ENCODE measurements at places on chromosomes 16 and 17.

GRCh38 chr17:80328634-80329380 is 68.2 kb downstream of the RNF213 start:
- DNase-seq = no peak

DNA sequence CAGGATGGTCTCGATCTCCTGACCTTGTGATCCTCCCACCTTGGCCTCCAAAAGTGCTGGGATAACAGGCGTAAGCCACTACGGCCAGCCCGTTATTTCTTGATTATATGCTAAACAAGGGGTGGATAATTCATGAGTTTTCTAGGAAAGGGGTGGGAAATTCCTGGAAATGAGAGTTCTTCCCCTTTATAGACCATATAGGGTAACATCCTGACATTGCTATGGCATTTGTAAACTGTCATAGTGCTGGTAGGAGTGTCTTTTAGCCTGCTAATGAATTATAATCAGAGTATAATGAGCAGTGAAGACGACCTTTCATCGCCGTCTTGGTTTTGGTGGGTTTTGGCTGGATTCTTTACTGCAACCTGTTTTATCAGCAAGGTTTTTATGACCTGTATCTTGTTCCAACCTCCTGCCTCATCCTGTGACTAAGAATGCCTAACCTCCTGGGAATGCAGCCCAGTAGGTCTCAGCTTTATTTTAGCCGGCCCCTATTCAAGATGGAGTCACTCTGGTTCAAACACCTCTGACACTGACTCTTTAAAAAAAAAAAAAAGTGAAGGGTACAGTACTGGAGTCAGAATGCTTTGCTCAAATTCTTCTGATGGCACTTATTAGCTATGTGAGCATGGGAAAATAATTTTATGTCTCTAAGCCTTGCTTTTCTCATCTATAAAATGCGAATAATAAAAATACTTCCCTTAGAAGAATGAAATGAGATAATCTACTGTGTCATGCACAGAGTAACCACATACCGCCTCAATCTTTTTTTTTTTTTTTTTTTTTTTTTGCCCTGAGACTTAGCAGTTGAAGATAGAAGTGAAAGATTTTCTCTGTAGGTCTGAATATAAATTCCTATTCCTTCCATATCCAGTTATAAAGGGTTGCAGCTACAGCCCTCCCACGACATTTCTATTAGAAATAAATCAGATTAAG is 5.1 kb upstream of the CALCOCO2 start:
- DNase-seq = no peak

DNA sequence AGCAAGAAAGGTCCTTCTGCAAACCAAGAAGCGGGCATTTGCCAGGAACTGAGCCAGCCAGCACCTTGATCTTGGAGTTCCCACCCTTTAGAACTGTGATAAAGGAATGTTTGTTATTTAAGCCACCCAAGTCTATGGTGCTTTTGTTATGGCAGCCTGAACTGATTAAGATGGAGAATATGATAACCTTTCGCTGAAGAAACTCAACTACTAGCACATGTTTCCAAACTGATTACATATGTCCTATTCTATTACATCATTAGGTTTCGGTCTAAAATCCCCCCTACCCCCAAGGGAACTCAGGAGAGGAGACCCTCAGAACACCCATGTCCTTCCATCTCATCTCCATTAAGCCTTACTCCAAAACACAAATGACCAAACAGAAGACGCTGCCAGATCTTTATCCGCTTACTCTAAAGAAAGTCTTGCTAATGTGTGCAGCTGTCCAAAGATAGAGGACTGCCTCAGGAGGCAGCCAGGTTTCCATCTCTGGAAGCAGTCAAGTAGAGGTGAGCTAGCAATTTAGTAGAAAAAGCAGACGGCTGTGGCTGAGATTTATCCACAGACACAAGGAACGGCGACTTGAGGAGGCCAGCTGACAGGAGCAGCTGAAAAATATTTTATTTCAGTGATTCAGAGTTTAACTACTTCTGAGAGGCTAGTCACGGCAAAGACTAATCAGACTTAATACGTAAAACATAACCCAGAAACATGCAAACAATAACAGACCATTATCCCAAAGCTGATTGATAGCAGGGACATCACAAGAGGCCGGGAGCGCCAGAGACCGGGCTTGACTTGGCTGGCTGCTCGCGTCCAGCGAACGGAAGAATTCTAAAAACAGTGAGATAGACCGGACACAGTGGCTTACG is 611.4 kb upstream of the CDH5 start:
- DNase-seq = no peak

- DNase-seq = no peak
Observed at GRCh38 chr16:81473066-81473488, 28.5 kb downstream of the CMIP start.

GRCh38 chr16:10828851-10829366 is 10.3 kb upstream of the TVP23A start:
- DNase-seq = peak; percentile 83

- DNase-seq = no peak
Observed at GRCh38 chr16:85642762-85643358, 29.7 kb downstream of the GSE1 start.

GRCh38 chr16:85861095-85861825 is 37.7 kb upstream of the IRF8 start:
- DNase-seq = no peak

GRCh38 chr16:14308368-14308723 is 237.2 kb downstream of the MRTFB start:
- no peak for DNase-seq

DNA sequence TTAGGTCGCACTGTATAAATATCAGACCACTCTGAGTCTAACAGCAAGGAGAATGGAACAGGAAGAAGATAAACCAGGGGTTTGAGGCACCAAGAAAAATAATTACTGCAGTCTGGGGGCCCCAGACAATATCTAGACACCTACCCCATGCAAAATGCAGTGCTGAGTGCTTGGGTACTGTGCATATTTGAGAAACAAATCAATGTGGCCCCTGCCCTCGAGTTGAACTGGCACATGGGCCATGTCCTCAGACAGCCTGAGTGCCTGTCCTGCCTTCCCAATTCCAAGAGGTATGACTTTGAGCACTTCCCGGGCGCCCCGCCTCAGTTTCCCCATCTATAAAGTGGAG is 6.2 kb upstream of the CIITA start:
- DNase-seq = no peak

GRCh38 chr16:79036541-79036940 is 564.0 kb downstream of the MAF start:
- DNase-seq = no peak

DNA sequence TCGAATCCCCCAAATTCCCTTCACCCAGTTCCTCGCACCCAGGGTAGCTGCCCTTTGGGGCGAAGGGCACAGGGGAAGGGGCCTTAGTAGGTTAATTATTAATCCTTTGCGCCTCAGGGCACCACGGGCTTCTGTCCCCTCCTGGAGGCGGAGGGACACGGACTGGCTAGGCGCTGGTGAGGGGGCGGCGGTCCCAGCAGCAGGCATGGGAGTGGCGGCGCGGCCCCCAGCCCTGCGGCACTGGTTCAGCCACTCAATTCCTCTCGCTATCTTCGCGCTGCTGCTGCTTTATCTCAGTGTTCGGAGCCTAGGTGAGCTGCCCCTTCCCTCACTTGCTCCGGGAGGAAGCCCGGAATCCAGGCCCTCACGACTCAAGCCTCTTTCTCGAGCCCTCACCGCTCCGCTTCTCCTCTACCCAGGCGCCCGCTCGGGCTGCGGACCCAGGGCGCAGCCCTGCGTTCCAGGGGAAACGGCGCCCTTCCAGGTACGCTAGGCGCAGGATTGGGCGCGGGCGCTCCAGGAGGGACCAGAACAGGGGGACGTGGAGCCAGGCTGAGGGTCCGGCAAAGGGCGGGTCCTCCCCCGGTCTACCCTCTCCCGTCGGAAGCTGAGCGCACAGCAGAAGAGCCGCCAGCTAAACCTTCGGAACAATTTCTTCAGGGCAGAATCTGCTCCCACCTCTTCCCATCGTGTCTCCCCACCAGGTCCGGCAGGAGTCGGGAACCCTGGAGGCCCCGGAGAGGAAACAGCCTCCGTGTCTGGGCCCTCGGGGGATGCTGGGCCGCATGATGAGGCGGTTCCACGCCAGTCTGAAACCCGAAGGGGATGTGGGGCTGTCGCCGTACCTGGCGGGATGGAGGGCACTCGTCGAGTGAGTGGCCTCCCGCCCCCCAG is at the start of gene GLTPD2:
Gene GLTPD2, plus strand, starts transcription at position 158 of the 894 bp plus-strand sequence. Its CDS starts 48 bp downstream, at position 206.
- no peak for DNase-seq

- DNase-seq = peak; percentile 44
Observed at GRCh38 chr17:78416791-78417530, 38.5 kb downstream of the PGS1 start.

DNA sequence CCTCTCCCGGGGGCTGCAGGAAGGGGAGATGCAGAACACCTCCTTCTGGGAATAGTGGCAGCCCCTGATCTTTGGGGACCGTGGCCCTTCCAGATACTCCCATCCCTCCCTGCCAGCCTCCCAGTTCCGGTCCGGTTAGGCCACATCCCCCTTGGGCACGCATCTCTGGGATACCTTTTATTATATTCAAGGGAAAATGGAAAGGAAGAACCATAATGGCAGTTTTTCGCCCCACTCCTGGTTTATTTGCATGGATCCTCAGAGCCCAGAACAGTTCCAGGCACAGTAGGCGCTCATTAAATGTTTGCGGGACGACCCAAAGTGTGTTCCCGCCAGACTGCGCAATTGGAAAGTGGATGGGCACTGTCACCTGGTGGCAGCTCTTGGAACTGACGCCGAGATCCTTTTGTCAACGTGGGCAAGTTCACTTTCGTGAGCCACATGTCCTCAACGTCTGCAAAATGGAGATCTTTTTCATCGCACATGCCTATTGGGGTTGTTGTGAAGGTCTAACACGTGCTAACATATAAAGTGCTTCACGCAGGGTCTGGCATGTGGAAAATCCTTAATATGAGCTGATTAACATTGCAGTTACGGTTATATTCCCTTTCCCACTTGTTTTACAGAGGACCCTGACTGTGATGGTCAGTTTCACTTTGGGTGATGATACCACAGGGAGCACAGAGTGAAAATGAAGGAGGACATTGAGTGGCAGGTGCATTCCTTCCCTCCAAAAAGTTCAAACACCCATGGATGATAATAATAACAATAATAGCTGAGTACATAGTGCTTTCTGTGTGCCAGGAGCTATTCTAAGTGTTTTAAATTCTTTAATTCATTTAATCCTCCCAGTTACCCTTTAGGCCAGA is 1.7 kb upstream of the GPRC5B start:
- DNase-seq = peak; percentile 67

GRCh38 chr16:57725554-57725953 is 10.0 kb upstream of the KATNB1 start:
- no peak for DNase-seq

- DNase-seq = peak; percentile 64
Observed at GRCh38 chr17:77886387-77886728, 72.1 kb upstream of the TNRC6C start.

- DNase-seq = no peak
Observed at GRCh38 chr16:1492082-1492922, 858 bp upstream of the TELO2 start.

DNA sequence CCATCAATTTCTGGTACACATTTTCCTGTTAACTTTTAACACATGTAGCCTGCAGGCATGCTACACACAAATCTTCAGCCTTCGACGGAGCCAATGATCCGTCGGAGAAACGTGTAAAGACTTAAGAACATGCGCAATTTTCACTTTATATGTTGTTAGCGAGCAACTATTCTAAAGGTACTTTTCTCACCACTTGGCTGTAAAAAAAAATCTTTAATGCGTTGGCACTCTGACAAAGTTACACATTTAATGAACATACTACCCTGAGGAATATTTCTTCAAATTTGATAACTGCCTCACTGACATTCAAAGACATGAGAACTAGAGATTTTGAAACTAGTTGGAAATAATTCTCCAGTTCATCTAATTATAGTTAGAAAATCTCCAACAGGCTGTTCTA is 507.5 kb upstream of the SALL1 start:
- DNase-seq = no peak

- no peak for DNase-seq
Observed at GRCh38 chr17:7355053-7355452, at the start of gene TMEM95. TSS of gene TMEM95 (plus strand) at chr17:7355156. CDS start at chr17:7355205, 49 bp downstream.

DNA sequence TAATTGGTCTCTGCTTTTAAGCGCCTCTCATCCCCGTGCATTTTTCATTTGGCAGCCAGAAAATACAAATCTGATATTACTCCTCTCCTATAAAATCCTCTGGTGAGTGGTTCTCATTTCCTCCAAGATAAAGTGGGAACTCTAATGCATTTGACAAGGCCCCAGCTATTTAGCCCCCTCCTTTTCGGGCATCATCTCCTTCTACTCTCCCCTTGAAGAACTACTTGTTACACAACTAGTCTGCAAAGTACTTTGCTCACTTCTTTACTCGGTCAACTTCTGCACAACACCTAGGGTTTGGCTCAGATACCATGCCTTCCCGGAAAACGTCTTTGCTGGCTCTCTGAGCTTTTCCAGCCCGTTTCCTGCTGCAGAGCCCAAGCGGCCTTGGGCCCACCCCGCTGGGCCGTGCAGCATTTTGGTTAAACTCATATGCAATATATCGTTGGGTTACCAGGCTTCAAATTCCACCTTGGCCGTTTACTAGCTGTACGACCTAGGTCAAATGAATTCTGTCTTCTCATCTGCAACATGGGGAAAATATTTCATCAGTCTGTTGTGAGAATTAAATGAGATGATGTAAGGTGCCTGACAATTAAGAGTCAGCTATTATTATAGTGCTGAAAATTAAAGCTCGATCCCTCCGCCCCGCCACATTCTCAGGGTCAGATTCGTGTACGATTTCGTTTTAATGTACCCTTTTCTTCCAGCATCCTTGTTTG is 883 bp upstream of the TAF15 start:
- no peak for DNase-seq

- DNase-seq = peak; percentile 74
Observed at GRCh38 chr16:56643080-56643778, 4.8 kb downstream of the MT1A start.

- no peak for DNase-seq
Observed at GRCh38 chr16:56606476-56607108, 1.8 kb upstream of the MT2A start.

DNA sequence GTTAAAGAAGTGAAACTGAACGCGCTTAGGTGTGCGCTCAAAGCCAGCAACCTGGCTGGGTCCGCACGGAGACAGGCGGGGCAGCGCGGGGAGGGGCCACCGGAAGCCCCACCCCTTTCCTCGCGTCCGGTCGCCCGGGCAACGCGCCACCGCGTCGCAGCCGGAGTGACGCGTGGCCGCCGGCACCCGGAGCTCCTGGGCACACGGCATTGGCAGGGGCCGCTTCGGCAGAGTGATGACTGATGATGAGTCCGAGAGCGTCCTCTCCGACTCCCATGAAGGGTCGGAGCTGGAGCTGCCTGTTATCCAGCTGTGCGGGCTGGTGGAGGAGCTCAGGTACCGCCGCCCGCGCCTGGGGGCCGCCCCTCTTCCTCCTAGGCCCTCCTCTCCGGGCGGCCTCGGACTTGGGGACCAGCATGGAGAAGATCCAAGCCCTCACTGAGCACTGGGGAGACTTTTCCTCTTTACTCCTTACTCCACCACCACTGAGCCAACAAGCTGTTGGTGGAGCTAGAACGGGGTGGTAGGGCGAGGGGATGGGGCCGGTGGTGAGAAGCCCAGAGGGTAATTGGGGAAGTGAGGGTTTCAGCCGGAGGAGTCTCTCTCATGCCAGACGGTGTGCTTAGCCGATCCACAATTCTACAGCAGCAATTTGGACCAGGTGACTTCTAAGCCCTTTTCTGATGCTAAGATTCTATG is 44.9 kb downstream of the PRSS54 start:
- DNase-seq = peak; percentile 86
